ENCODE measurements at places on chromosomes 7 and 10.

GRCh38 chr10:60711496-60711895 lies 66.8 kb upstream of the CDK1 start:
- DNase-seq = no peak

- DNase-seq = no peak
Observed at GRCh38 chr10:121313119-121313875, 284.9 kb downstream of the FGFR2 start.

DNA sequence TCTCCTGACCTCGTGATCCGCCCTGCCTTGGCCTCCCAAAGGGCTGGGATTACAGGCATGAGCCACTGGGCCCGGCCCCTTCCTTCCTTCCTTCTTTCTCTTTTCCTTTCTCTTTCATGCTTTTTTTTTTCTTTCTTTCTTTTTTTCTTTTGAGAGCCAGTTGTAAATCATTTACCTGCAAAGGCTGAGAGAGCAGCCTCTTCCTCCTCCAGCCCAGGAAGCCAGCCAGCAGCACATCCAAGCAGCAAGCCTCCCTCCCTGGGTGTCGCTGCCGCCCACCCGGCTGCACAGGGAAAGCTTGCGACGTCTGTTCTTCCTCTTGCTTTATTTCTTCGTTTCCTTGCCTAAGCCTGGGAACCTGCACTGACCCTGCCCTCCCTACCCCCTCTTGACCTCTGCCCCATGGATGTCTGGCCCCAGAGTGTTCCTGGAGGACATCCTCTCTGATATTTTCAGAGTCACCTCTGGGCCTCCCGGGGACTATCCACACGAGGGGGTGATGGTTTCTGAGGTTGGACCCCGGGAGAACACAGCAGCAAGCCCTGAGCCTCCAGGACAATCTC lies 62.8 kb upstream of the MYL10 start:
- no peak for DNase-seq

- no peak for DNase-seq
Observed at GRCh38 chr7:121330053-121330833, 1.4 kb downstream of the WNT16 start.

GRCh38 chr7:81419731-81420130 lies 350.1 kb downstream of the HGF start:
- no peak for DNase-seq

GRCh38 chr10:3424111-3424851 lies 251.7 kb upstream of the PITRM1 start:
- DNase-seq = peak; percentile 28

GRCh38 chr10:116766241-116766827 lies 24.0 kb upstream of the HSPA12A start:
- no peak for DNase-seq

DNA sequence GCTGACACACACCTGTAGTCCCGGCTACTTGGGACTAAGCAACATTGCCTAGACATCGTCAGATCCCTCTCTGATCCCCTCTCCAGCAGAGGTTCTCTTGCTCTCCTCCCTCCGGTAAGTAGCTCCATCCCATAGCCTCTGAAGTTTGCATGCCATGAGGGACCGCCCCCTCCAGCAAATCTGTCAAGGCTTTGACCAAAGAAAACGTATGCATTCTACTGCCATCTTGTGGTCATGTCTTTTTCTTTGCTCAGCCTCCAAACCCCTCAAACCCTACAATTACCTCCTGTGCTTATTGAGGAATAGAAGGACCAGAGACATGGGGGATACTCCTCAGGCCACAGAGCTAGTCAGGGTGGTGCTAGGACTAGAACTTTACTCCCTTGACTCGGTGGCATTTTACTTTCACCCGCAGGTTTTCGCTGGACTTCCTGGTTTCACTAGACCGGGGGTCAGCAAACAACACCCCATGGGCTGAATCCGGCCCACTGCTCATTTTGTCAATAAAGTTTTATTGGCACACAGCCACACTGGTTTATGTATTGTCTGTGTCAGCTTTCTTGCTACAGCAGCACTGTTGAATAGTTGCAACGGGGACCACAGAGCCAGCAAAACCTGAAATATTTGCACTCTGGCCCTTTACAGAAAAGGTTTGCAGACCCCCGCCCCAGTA lies 202.6 kb upstream of the FOXK1 start:
- peak; percentile 78 for DNase-seq

DNA sequence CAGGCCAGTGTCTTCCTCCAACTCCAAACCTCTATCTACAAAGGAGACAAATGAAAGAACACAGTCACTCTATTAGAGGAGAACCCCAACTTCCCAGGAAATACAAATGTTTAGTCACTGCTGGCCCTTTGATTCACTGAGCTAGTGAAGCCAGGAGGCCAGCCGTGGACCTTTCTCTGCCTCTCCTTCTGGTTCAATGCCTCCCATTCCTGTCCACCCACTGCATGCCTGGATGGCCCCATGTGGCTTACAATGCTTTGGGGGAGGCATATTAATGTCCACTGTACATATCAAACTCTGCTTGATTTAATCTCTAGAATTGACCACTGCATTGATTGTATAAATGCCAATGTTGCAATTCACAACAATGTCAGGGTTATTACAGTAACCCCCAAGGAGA lies 687.3 kb downstream of the KCNMA1 start:
- no peak for DNase-seq

- DNase-seq = peak; percentile 93
Observed at GRCh38 chr7:23350466-23350865, 51.3 kb downstream of the MALSU1 start.

DNA sequence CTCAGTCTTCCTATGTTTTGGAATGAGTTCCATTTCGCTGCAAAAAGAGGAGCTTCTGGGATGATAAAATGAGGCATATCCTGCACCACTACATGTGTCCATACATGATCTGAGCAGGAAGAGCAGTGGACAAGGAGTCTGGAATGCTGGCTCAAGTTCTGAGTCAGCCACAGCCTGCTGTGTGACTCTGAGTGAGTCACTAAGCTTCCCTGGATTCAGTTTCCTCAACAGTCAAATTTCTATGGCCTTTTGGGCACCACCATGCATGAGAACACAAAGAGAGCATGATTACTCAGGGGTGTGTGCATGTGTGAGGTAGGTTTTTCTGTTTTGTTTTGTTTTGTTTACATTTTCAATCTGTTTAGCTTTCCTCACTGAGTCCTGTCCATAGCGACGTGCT lies 254.6 kb downstream of the ANKRD30A start:
- DNase-seq = no peak

GRCh38 chr10:75662715-75663114 lies 231.3 kb downstream of the LRMDA start:
- no peak for DNase-seq

- DNase-seq = no peak
Observed at GRCh38 chr10:6148908-6149307, 53.8 kb upstream of the PFKFB3 start.

GRCh38 chr7:37391791-37392672 lies 56.6 kb downstream of the ELMO1 start:
- DNase-seq = no peak

DNA sequence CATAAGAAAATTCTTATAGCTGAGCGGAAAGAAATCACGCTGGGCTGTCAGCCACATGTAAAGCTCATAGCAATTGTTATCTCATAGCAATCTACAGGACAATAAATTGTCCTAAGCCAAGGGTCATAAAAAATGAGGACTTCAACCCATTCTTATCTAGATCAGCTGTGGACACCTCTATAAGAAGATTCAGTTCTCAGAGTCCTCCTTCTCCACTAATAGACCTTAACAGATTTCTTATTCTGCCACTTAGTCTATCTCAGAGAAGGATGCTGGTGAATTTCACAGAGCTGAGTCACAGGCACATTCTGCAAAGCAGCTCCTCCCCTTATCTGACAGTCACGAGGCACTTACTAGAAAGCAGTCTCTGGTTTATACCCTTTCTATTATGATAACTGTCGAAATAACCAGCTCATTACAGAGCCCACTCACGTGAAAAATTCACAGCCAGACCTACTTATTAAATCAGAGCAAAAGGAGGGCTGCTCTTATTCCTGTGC lies 185.3 kb upstream of the PCLO start:
- peak; percentile 80 for DNase-seq

GRCh38 chr10:31770307-31770902 lies 158.2 kb downstream of the ARHGAP12 start:
- DNase-seq = peak; percentile 22
